Activated naive CD8-positive, alpha-beta T cell treated with anti-CD3 and anti-CD28 coated beads, Interleukin-2, amount 10 ng/mL, durations not matched to agents 7 days and 5 days (primary cell): ENCODE measurements at places on chromosomes 11 and 22.

DNA sequence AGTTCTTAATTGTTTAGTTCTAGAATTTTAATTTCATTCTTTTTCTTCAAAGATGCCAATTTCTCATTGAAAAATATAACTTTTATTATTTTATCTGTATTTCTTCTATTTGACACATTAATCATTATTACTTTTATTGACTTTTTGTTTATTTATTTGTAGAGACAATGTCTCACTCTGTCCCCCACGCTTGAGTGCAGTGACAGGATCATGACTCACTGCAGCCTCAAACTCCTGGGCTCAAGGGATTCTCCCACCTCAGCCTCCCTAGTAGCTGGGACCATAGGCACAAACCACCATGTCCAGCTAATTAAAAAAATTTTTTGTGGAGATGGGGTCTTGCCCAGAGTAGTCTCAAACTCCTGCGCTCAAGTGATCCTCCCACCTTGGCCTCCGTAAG, 30.3 kb upstream of the FBLN1 start:
- no peak for DNase-seq

DNA sequence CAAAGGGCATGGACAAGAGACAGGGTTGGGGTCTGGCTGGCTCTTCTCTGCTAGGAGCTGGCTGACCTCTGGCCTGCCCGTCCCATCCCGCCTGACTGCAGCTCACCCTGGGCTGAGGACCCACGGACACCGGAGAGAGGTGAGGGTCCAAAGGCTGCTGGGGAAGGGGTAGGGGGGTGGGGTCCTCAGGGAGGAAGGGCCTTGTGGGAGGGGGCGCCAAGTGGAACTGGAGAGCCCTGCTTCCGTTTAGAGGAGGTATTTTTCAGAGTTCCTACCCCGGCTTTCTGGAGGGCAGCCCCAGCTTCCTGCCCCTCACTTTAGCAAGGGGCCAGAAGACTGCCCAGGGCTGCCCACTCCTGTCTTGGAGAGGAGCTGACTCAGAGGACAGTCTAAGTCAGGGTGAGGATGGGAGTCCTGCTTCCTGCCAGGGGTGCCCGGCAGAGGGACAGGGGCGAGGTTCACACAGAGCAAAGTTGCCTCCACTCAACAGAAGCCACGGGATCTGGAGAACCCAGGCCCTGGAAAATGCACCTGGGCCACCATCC, 7.1 kb downstream of the LARGE2 start:
- DNase-seq, result no peak

DNA sequence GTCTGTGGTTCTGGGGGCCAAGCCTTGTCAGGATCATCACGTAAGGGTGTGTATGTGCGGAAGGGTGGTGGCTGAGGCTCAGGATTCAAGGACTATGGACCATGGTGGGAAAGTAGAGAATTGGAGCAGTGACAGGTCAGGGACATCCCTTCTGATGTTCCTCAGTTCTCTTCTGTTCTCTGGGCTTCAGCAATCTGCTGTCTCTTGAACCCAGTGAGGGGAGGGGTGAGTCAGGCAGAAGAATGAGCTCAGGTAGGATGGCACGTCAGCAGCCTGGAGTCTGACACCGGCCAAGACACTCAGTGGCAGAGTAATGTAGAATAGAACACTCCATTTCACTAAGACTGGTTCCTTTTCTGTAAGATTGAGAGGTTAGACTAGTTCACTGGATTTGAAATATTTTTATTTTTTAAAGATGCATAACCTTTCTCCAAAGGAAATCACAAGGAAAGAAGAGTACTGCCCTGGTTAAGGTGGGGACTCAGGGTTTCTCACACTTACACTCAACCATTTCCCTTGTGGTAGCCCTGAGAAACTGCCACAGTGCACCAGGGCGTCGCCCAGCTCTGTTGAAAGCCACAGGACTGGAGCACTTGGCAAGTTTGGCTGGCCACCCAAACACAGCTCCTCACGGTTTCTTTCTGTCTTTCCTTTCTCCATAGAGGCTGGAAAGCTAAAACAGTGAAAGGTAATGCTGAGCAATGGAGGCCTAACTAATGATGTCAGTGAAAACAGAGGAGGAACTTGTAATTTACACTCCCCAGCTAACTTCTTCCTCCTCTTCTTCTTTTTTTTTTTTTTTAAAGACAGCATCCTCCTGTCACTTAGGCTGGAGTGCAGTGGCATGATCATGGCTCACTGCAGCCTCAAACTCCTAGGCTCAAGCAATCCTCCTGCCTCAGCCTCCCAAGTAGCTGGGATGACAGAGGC, 23.1 kb upstream of the MICAL2 start:
- DNase-seq, result peak; percentile 51

GRCh38 chr11:104338186-104338585, 174.2 kb upstream of the PDGFD start:
- DNase-seq, result no peak

DNA sequence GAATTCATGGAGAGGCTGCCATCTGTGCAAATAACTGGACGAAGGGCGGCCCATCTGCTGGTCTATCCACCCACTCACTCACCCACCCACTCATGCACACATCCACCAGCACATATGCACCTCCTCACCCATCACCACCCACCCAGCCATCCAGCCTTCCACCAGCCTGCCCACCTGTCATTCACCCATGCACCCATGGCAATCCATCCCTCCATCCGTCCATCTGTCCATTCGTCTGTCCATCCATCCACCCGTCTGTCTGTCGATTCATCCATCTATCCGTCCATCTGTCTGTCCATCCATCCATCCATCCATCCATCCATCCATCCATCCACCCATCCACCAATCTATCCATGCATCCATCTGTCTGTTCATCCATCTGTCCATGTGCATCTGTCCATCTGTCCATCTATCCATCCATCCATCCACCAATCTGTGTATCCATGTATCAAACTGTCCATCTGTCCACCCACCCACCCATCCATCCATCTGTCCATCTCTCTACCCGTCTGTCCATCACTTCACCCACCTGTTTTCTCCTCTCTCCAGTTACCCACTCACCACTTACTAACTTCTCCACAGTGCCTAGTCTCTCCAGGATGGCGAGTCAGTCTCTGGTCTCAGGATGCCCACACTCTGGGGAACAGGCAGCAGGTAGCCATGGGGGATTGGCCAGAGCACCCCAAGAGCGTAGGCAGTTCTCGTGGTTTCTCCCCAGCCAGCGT, 8.9 kb downstream of the TRPM5 start:
- DNase-seq, result no peak

DNA sequence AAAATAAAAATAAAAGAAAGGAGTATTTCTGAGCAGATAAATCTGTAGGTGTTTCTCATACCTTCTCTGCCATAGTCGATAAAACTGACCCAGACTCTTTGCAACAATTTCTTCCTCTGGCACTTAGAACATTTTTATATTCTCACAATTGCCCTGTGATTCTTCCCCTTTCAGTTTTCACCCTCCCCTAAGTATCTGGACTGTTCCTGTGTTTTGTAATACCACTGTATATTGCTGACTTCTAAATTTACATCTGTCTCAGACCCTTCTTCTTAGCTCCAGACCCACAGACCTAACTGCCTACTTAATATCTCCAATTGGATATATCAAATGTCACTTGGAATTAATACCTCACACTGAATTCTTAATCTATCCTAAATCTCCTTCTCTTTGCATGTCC, 133.4 kb upstream of the DDI1 start:
- DNase-seq, result no peak

DNA sequence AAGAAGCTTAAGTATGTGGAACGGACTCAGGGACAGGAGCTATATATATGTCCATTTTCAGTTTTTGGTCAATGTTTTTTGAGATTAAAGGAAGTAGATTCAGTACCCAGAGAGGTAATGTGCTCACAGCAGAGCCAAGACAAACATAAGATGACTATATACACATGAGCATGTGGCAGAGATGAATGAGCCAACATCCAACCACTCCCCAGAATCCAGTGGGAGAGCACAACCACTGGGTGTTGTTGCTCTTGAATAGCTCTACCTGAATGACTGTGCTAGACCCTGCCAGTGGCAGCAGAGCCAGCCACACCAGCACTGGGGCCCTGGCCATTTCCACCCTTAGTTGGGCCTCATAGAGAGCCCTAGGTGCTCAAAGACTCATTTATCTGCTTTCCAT, 10.7 kb upstream of the SYTL2 start:
- DNase-seq, result no peak

GRCh38 chr11:75969626-75970308, 154.8 kb downstream of the UVRAG start:
- DNase-seq, result no peak

- DNase-seq, result no peak
These were observed 11.2 kb downstream of the KREMEN1 start for GRCh38 chr22:29083933-29084591.

GRCh38 chr11:85042361-85042760, 584.8 kb downstream of the DLG2 start:
- no peak for DNase-seq

- no peak for DNase-seq
These were observed 41.5 kb upstream of the MYEOV start for GRCh38 chr11:69252490-69252837.

DNA sequence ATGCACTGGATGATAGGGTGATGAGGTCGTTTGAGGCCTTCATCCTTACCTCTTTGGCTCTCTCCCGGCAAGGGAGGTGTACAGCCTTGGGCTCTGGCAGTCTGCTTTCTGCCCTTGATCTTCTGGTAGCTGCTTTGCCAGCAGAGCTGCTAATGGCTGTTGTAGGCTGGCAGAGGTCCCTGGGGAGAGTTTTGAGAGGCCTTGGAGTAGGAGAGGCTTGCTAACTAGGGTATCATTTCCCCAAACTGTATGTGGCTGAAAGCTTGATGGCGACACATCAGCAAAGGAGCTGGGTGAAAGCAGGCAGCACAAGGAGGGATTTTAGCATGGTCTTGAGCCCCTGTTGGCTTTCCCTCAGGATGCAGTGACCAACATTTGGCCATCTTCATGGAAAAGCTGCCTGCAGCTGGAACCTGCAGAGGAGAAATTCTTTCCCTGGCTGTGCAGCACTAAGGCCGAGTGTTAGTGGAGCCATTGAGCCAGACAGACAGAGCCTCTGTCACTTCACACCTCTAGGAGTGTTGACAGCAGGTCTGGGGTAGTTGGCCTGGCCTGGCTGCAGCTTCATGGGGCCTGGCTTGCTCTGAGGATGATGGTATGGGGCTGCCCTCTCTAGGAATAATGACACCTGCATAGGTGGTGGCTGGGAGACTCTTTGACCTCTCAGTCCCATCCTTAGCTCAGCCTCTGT, 3.5 kb upstream of the AMPD3 start:
- DNase-seq, result no peak

DNA sequence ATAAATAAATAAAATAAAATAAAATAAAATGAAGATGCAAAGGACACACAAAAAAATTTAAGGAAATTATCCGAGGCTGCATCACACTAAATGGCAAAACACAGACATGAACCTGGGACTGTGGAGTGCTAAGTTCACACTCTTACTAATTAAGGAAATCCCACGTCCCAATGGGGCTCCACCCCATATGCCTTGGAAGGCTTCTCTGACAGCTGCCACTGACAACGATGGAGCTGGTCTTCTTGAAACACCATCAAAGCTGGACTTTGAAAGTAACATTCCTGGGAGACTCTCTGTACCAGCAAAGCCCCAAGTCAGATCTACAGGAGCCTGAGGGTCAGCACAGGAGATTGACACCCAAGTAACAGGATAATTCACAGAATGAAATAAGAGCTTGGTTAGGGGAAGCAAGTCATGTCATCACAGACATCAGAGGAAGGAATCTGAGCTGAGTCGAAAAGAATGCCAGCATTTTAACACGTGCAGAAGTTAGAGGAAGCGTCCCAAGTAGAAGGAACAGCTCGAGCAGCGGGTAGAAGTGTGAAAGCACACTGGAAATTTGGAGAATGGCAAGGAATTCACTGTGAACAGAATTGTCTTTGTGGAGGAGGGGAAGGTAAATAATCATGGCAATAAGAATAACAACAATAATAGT, 13.8 kb downstream of the TPST2 start:
- no peak for DNase-seq

DNA sequence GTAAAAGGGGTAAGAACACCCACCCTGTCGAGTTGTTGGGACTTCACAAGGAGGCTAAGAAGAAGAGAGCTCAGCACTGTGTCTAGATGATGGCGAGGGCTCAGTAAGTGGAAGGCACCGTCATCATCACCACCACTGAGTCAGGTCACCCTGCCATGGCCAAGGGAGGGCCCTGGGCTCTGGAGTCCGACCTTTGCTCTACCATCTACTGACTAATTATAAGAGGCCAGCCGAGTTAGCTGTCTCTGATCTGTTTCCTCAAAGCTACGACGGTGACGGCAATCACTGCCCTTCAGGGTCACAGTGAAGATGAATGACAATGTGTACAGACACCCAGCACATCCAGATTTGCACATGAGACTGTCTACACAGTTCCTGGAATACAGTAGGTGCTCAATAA, 29.3 kb downstream of the KIAA0930 start:
- no peak for DNase-seq

GRCh38 chr11:121123496-121124069, 22.5 kb downstream of the TECTA start:
- DNase-seq, result no peak

DNA sequence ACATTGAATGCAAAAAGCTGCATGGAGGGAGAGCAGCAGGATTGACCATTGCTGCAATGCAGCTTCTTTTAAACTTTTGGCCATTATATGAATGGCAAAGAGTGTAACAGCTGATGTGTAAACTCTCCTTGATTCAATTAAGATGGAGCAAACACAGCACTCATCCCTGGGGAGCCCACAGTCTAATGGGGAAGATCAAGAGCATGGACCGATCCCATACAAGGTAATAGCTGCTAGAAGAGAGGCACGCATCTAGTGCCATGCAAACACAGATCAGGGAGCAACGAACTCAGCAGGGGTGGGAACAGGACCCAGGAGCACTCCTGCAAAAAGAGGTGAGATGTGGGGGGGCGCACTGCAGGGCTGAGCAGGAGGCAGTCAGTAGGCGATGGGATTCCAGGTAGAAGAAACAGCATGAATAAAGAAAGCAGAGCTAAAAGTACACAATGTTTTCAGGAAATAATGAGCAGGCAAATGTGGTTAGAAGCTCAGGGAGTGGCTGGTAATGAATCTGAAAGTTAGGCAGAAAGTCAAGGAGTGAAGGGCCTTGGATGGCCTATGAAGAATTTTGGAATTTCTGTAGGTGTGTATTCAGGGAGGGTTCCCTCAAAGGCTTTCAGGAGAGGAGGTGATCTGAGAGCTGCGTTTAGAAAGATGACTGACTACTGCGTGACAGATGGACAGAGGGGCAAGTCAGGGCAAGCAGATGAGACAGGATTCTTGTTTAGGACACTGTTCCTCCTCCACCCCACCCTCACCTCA, 17.2 kb upstream of the BMAL1 start:
- DNase-seq, result no peak

GRCh38 chr22:26822313-26822712, 164.9 kb downstream of the MIAT start:
- no peak for DNase-seq

DNA sequence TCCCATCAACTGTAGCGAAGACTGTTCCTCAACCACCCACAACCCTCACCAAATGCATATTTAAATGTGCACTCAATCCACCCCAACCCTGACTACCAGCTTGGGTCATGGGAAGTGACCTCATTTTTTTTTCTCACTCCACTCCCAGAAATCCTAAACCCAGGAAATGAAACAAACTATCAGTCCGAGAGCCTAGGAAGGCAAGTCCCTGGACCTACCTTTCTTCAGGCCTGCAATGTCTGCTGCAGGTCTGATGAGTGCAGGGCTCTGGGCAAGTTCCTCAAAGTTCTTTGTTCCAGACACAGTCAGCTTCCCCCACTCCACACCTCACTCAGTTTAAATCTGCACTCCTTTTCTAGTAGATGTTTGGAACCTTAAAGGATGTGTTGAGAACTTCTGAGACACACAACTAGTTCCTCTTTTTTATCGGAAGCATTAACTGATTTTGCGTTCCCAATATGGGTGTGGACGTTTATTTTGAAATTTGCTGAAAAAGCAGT, at the start of gene MS4A4E:
MS4A4E (minus strand) TSS at position 398 of the 500 bp plus-strand sequence. CDS start 13,082 bp downstream, outside the sequence.
- DNase-seq, result no peak

- no peak for DNase-seq
These were observed 2.7 kb downstream of the ZBTB44 start for GRCh38 chr11:130312046-130312445.
